Stimulated activated CD8-positive, alpha-beta memory T cell treated with anti-CD3 and anti-CD28 coated beads, Interleukin-2, amount 100 ng/mL, for 48 hours (primary cell): ENCODE measurements at places on chromosomes 6 and 20.

GRCh38 chr6:34526992-34527728 is 29.0 kb downstream of the SPDEF start:
- peak; percentile 92 for DNase-seq

GRCh38 chr6:66184091-66184490 is 477.1 kb upstream of the EYS start:
- DNase-seq: no peak

GRCh38 chr20:41784209-41784958 is 166.2 kb upstream of the CHD6 start:
- DNase-seq: no peak

GRCh38 chr6:27812078-27812804 is 100.0 kb downstream of the OR2B2 start:
- no peak for DNase-seq

- no peak for DNase-seq
Observed at GRCh38 chr6:136604928-136605510, 54.8 kb upstream of the MAP7 start.

GRCh38 chr20:24736131-24736843 is 212.8 kb upstream of the CST7 start:
- no peak for DNase-seq

DNA sequence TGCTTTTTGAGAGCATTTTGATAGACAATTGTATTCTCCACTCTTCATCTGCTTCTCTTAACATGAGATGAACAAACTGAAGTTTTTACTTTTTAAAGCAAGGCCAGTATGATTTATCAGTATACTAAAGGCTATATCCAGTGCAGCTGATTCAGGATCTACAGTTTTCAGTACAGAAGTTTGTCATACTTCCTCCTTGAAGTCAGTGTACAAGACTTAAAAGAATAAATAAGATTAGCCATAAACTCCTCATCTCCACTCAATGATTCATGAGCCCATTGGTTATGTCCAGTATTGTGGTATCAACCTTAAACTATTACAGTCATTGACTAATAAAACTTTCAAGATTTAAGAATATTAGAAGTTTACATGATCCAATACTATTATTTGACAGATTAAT is 374.8 kb upstream of the EPHA7 start:
- no peak for DNase-seq

DNA sequence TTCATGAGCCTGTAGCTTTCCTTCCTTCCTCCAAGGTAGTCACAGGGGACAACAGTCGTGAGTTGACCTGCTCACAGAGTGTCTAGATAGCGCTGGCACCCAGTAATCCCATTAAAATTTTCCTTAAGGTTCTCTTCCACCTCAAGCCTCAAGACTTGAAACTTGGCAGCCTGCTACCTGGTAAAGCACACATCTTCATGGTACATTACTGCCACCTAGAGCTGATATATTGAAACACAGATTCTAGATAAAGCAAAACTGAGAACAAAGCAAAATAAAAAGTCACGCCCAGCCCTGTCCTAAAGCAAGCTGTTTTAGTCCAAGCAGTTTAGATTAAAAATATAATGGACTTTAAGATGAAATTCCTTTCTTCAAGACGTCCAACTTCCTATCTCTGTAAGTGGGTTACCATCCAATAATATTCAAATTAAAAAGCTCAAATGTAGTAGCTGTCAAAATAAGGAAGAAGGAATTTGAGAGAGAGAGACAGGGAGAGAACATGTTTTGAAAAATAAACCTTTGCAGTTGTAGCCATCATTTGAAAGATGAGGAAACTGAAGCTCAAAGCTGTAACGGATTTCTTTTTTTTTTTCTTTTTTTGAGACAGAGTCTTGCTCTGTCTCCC is 50.7 kb upstream of the CD83 start:
- DNase-seq: no peak

DNA sequence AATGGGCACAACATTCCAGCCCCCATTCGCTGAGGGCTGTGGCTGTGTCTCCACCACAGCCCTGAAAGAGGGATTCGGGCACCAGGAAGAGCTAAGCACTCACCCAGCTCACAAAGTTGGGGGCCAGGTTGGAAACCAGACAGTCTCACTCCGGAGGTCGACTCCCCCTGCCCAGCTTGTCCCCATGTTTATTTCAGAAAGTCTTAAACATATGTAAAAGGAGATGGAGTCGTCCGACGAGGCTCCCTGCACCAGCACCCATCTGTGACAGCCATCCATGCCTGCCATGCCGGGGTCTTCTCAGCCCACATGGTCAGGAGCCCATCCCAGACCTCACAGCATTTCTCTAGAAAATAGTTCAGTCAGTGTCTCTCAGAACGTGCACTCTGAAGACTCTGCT is 63.6 kb upstream of the STX16 start:
- DNase-seq: no peak
